SJSA1 (cell line): ENCODE measurements at places on chromosomes 13 and 19. TPM values are rescaled to one million over a fixed set of nuclear protein-coding genes. Genes with fewer than 3 reads are reported as not detected.
A peak's percentile ranks its signal among the peaks of the same experiment; 100 is the strongest.

Gene URI1
- total RNA-seq: 76.2 and 88.3 TPM in 2 replicates

Gene TDRD12
- 0.05 and 0.85 TPM in 2 replicates for total RNA-seq

Gene NUP62
- 64.8 and 80.3 TPM in 2 replicates for total RNA-seq

Gene IZUMO2
- not detected in 2 replicates for total RNA-seq

Gene TTC9B
- total RNA-seq: not detected in 2 replicates

Gene TMEM255B
- total RNA-seq: 1.8 and 2.7 TPM in 2 replicates

Gene TNNI3
- not detected in 2 replicates for total RNA-seq

GRCh38 chr13:30742901-30743300 lies 7.6 kb downstream of the ALOX5AP start:
- no peak overlapping the region for H3K4me3 ChIP-seq
- no peaks in the 10 kb centered on the region for H3K36me3 ChIP-seq
- H3K4me1 ChIP-seq: peaks cover 47% of the 10 kb centered on the region
- H3K27me3 ChIP-seq: no peaks in the 10 kb centered on the region
- no peak for DNase-seq

- H3K4me1 ChIP-seq: peaks cover 35% of the 10 kb centered on the region
- H3K36me3 ChIP-seq: peaks cover 28% of the 10 kb centered on the region
- no peak overlapping the region for H3K4me3 ChIP-seq
- no peak overlapping the region for H3K27ac ChIP-seq
- no peak for DNase-seq
Measured at GRCh38 chr19:55482156-55482961, 2.6 kb upstream of the NAT14 start.

DNA sequence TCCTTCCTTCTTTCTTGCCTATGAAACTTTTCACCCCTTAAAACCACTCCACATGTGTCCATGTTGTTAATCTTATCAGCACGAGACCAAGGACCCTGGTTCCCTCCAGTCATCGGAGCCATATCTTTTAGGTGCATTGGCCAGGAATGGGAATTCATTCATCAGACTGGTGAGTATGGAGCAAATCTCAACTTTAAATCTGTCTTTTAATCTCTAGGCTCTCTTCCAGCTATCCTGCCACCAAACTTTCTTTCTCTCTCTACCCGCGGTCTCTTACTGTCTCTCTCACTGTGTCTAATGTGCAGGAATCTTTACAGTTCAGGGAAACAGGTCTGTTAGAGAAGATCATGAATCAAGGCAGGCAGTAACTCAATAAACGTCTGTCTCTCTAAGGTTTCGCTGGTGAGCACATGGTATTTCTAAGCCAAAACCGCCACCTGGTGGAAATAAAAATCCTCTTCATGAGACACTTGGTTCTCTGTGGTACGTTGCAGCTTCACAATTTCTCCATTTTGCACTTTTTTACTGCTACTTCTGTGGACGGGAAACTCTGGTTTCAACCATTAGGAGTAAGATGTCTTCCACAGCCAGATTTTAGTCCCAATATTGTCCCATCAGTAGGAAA lies 16.1 kb downstream of the LGALS16 start:
- H3K27me3 ChIP-seq: peaks cover 23% of the 10 kb centered on the region
- H3K36me3 ChIP-seq: no peaks in the 10 kb centered on the region
- H3K4me1 ChIP-seq: no peaks in the 10 kb centered on the region

- H3K36me3 ChIP-seq: no peaks in the 10 kb centered on the region
- no peak for DNase-seq
- no peaks in the 10 kb centered on the region for H3K4me1 ChIP-seq
- peaks cover 18% of the 10 kb centered on the region for H3K27me3 ChIP-seq
Measured at GRCh38 chr19:35052599-35053190, 11.2 kb downstream of the HPN start.

GRCh38 chr19:3608750-3609322 lies 2.2 kb upstream of the TBXA2R start:
- no peak overlapping the region for H3K4me3 ChIP-seq
- no peak overlapping the region for H3K27ac ChIP-seq
- H3K36me3 ChIP-seq: peaks cover 39% of the 10 kb centered on the region
- H3K27me3 ChIP-seq: no peaks in the 10 kb centered on the region
- DNase-seq: no peak

- no peak overlapping the region for H3K4me3 ChIP-seq
- no peaks in the 10 kb centered on the region for H3K27me3 ChIP-seq
- H3K27ac ChIP-seq: no peak overlapping the region
- H3K4me1 ChIP-seq: no peaks in the 10 kb centered on the region
- no peaks in the 10 kb centered on the region for H3K36me3 ChIP-seq
Measured at GRCh38 chr13:28597641-28598040, 61.3 kb upstream of the POMP start.

DNA sequence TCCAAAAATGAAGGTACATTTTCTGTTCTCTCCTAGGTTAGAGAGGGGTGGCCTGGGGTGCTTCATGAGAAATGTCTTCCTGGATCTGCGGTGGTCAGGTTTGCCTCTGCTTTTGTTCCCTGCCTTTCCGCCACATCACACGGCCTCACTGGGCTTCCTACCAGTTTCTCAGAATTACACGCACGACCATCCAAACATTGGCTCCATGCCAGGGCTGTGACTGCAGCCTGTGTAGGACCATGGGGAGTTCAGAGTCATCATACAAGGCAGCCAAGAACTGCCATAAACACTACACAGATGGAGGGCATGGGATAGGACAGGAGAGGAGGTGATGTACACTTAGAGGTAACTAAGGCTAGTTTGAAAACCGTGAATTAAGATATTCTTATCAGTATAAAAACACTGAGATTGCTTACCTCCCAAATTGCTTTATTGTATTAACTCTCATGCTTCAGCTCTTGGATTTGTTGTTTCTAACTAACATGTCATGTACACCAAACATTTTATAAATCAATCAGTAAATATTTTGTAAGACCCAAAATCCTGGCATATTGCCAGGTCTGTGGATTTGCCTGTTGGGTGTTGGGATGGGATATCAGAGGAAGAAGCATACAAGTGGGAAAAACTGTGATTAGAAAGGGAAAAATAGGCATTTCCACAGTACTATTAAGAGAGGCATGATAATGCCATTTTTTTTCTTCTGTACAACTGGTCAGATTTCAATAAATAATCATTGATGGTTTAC lies 45.2 kb downstream of the CDADC1 start:
- DNase-seq: no peak
- no peaks in the 10 kb centered on the region for H3K27me3 ChIP-seq
- no peak overlapping the region for H3K27ac ChIP-seq
- H3K4me1 ChIP-seq: no peaks in the 10 kb centered on the region
- no peaks in the 10 kb centered on the region for H3K36me3 ChIP-seq
- no peak overlapping the region for H3K4me3 ChIP-seq

DNA sequence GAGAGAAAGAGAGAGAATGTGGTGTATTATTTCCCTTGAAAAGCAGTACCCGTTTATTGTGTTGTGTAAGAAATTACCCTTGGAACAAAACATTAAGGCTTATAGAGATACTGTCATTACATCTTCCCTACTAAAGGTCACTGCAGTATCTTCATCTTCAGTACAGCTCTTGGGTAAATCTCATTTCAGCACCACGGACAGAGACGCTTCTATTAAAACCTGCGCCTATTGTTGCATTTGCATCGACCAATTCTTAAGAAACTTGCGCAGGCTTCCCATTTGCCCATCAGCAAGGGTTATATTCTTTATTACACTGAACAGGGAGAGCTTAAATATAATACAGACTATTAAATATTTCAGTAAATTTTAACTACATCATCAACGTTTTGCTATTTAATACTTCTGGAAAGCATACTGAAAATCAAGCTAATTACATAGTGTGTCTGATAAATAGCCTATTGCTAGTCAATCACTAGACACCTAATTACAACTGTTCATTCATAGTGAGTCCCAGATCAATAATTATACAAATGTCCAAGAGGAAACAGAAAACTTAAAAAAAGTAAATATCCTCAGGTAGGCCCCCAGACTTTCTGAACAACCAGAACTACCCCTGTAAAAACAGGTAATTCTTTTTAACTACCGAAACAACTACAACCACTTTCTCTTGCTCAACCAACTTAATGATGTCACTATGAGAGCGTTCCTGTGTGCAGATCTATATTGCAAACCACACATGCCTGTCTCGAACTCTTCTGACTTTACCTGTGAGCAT lies 350.6 kb downstream of the LIG4 start:
- H3K36me3 ChIP-seq: no peaks in the 10 kb centered on the region
- no peak overlapping the region for H3K27ac ChIP-seq
- peak; percentile 43 for DNase-seq
- peaks cover 59% of the 10 kb centered on the region for H3K27me3 ChIP-seq
- H3K4me3 ChIP-seq: no peak overlapping the region

DNA sequence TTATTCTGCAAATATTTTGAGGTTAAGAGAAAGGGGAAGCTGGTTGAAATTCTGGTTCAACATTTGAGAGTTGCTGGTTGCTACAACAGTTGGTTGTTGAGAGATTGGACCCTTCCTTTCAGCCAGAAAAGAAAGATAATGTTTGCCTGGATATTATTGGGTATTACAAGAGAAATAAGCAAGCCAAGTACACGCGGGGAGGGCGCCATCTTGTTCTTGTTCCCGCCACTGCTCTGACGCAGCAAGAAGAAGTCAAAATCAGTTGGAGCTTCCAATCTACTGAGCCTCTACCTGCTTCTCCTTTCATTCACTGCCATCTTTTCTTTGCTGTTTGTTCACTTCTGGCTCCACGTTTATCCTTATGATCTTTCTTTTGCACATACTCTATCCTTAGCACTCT lies 18.4 kb downstream of the BSPH1 start:
- no peak overlapping the region for H3K4me3 ChIP-seq
- H3K36me3 ChIP-seq: no peaks in the 10 kb centered on the region
- H3K27ac ChIP-seq: no peak overlapping the region
- no peaks in the 10 kb centered on the region for H3K4me1 ChIP-seq
- DNase-seq: no peak

GRCh38 chr13:45602183-45603170 lies 13.1 kb downstream of the ERICH6B start:
- no peak overlapping the region for H3K4me3 ChIP-seq
- no peak overlapping the region for H3K27ac ChIP-seq
- DNase-seq: no peak
- H3K4me1 ChIP-seq: no peaks in the 10 kb centered on the region

- no peaks in the 10 kb centered on the region for H3K27me3 ChIP-seq
- peaks cover 8% of the 10 kb centered on the region; the same call in 1 of the 2 replicates for H3K36me3 ChIP-seq
- no peak for DNase-seq
- no peak overlapping the region for H3K27ac ChIP-seq
- H3K4me1 ChIP-seq: peaks cover 12% of the 10 kb centered on the region
Measured at GRCh38 chr19:31284621-31285020, 64.6 kb downstream of the TSHZ3 start.

DNA sequence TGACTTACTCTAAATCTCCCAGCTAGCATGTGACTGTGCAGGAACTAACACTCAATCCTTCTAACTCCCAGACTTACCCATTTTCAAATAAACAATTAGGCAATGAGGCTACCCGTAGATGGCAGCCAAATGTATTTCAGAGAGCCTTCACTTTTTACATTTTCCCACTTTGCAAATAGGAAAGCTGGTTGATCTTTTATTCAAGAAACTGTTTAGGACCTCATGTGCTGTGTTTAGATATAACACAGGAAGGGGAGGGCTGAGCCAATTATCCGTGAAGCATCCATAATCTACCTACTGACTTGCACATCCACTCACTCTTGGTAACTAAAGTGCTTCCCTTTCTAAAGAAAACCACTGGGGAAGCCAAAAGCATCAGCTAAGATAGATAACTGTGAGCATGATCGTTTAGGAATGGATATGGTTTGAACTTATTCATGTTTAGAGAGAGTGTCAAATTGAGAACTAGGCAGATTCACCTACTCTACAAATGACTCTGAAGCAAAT lies 33.4 kb downstream of the MBNL2 start:
- H3K4me3 ChIP-seq: no peak overlapping the region
- DNase-seq: peak; percentile 31
- no peaks in the 10 kb centered on the region for H3K36me3 ChIP-seq
- no peaks in the 10 kb centered on the region for H3K27me3 ChIP-seq

- H3K27me3 ChIP-seq: no peaks in the 10 kb centered on the region
- peaks cover 44% of the 10 kb centered on the region for H3K36me3 ChIP-seq
- H3K4me3 ChIP-seq: no peak overlapping the region
- DNase-seq: no peak
Measured at GRCh38 chr13:111225810-111226546, 94.5 kb upstream of the TEX29 start.

DNA sequence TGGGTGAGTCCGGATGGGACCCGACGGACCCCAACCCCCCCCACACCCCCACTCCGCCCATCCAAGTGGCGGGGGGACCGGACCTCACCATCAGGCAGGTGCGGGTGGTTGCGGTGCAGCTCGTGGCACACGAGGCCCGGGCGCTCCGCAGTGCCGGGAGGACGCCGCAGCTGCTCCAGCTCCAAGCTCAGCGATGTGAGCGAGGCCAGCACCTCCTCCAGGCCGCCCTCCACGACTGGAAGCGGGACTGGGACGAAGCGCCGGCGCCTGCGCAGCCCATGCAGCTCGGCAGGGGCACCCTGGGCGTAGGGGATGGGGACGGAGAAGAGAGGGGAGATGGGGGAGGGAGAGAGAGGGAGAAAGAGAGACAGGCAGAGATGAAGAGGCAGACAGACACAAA lies 30.1 kb upstream of the OLFM2 start:
- H3K4me3 ChIP-seq: no peak overlapping the region
- DNase-seq: no peak

GRCh38 chr19:57599377-57599760 lies 316 bp upstream of the ZNF530 start:
- H3K4me1 ChIP-seq: peaks cover 9% of the 10 kb centered on the region; the same call in 1 of the 2 replicates
- H3K27ac ChIP-seq: no peak overlapping the region
- H3K4me3 ChIP-seq: peak overlapping the region; percentile 68
- no peaks in the 10 kb centered on the region for H3K27me3 ChIP-seq

DNA sequence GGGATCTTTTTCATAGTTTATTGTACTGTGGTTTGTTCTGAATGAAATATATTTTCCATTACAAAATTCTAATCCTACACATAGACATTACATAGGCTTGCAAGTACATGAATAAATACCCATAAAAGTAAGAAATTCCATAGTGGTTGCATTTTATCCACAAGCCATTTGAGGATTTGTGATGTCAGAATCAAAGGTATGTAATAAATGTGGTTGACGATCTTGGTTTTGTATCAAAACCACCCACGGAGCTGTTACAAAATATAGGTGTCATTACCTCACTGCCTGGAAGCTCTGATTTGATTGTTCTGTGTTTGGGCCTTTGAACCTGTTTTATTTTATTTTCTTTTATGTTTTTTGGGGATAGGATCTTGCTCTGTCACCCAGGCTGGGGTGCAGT lies 125.1 kb downstream of the NALCN start:
- H3K27me3 ChIP-seq: no peaks in the 10 kb centered on the region
- H3K36me3 ChIP-seq: no peaks in the 10 kb centered on the region
- peaks cover 16% of the 10 kb centered on the region for H3K4me1 ChIP-seq
- no peak for DNase-seq
- peak overlapping the region; percentile 57 for H3K27ac ChIP-seq
- H3K4me3 ChIP-seq: no peak overlapping the region
